Osteocyte (in vitro differentiated cells): ENCODE measurements at places on chromosomes 1 and 21.

GRCh38 chr1:192809307-192810252, 741 bp downstream of the RGS2 start:
- no peak for DNase-seq

GRCh38 chr1:112188611-112189010, 199.1 kb upstream of the KCND3 start:
- no peak for DNase-seq

DNA sequence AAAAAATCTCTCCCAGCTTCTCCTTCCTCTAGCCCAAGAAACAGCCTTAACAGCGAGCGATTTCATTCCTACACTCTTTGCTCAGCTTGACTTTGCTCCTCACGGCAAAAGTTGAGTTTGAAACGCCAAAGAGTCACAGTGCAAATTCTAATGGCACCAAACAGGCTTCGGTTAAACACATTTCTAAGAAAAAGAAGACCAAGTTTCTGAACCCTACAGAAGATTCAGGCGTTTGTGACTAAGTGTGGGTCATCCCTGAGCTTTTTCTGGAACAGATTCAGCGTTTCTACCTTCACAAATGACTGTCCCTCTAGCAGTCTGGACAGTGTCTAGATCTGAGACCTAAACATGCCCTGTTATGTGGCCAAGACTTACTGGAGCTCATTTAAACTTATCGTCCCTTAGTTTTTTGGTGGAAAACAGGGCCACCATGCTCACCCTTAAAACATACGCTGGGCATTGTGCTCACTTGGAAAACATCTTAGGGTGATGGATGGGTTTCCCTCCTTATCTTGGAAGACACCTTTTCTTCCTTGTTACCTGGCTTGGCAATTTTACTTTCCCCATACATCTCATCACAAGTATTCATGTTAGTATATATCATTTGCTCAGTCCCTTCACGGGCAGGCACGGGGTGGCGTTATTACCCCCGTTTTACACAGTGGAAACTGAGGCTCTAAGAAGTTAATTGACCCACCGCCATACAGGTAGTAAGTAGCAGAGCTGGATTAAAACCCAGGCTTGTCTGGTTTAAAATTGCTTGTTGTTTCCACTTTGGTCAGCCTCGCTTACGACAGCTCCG, 1.0 kb downstream of the C1orf198 start:
- DNase-seq, result no peak

GRCh38 chr1:237811633-237812032, 79.1 kb downstream of the ZP4 start:
- no peak for DNase-seq

DNA sequence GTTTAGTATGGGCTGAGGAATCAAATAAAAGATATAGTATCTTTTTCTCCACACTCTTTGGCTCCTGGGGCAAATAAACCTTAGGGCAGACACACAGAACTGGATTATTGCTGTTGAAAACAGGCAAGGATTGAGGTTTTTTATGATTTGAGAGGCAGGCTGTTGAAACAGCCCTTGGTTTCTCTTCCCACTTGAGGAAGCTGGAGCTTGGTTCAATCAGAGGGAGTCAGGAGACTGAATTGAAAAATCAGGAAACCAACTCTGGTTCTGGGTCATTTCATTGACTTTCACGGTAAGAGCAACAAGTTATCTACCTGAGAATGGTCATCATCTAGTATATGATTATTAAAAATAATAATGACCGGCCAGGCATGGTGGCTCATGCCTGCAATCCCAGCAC, 108.4 kb downstream of the CNIH3 start:
- DNase-seq, result no peak

DNA sequence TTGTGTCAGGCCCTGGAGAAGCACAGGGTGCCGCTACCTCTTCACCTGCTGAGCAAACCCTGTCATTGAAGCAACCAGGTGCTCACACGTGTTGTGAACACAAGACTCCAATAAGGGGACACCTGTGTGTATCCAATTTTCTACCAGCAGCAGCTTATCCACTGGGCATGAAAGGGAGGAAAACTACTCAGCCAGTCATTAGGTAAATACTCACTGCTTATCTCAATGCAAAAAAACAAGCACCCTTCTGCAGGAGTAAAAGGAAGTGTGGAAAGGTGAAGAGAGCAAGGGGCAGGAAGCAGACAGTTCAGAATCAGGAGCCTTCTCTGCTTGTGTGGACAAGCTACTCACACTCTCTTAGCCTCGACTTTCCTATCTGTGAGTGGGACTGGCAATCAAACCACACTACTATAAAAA, 148.9 kb downstream of the ETS2 start:
- no peak for DNase-seq

DNA sequence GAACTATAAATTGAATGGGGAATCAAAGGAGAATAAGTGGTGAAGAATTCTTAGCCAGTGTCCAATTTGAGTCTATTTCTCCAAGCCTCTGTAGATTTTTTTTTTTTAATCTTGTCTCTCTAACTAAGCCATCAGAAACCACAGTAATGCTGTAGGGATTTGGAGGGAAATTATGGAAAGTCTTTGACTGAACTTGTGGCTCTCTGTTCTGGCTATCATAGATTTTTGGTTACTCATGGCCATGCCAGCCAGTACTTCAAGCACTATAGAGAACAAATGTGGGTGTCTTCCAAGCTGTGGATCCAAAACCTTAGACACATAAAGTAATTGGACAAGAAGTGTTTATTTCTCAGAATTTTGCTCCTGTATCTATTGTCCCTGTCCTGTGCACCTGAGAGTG, 147.9 kb downstream of the LRRC40 start:
- DNase-seq, result no peak

DNA sequence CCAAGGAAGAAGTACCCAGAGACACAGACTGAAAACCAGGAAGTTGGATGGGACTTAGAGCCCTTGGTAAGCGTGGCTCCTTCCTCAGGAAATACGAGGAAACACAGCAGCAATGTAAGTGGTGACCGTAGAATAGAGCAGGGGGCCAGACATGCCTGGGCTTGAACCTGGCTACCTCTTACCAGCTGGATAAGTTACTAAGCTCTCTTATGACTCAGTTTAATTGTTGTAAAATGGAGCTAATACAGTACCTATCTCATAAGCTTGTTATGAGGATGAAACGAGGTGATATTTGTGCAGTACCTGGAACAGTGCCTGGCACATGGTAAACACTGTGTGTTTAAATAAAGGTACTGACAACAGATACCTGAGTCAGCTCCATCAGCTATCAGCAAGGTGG, 19.2 kb downstream of the EBNA1BP2 start:
- no peak for DNase-seq

DNA sequence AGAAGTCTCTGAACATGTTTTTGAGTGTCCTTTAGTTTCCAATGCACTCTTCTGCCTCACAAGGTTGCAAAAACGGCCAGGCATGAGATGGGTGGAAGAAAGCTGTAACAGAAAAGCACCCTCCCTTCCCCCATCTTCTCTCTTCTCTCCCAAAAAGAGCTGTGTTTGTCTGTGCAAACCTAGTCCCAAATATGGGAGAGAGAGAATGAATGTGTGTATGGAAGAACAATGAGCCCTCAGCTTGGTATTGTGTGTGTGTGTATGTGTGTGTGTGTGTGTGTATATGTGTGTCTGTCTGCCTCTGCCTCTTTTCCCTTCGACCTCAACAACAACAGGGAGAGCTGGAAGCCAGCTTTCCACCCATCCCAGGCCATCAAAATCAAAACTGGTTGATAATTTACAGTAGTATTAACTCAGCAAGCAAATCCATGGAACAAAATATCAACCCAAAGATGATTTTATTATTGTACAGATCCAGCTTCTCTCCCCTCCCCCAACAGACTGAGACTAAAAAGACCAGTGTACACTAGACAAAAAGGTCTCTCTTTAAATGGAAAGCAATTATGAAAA, 1.8 kb downstream of the RERE start:
- DNase-seq, result no peak

DNA sequence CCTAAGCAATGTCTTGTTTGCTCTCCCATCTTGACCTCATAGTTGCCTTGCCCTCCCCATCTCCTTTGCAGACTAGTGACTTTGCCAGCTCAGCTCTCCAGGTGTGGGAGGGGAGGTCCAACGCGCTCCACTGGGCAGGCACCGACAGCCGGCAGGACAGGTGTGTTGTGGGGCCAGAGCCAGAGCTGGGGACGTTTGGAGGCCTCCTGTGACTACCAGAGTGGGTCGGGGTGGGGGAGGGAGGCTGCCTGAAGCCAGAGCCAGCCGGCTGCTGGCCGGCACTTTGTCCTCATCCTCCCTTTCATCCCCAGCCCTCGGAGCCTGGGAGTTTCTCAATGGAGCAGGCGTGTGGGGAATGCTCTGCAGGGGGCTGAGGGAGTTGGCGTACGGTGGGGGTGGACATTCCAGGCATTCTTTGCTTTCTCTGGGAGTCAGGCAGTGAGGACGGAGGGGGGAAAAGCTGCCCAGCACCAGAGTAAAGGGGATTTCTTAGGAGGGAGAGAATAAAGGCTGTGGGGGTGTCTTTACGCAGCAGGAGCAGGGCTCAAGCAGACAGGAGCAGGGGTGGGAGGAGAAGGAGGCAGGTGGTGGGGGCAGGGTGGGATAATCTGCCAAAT, 20.2 kb downstream of the NUAK2 start:
- peak; percentile 93 for DNase-seq

GRCh38 chr1:207752456-207752998, 673 bp downstream of the CD46 start:
- no peak for DNase-seq
